ENCODE measurements at places on chromosomes 7 and 10. TPM values are rescaled to one million over a fixed set of nuclear protein-coding genes. Genes with fewer than 3 reads are reported as not detected.

CRTAC1 gene
- not detected for polyA plus RNA-seq

PRLHR gene
- not detected for polyA plus RNA-seq

ZNF722 gene
- polyA plus RNA-seq = not detected

PPP1R9A gene
- polyA plus RNA-seq = 2.2 TPM

ACSM6 gene
- not detected for polyA plus RNA-seq
